ENCODE measurements at places on chromosomes 1 and 21.

DNA sequence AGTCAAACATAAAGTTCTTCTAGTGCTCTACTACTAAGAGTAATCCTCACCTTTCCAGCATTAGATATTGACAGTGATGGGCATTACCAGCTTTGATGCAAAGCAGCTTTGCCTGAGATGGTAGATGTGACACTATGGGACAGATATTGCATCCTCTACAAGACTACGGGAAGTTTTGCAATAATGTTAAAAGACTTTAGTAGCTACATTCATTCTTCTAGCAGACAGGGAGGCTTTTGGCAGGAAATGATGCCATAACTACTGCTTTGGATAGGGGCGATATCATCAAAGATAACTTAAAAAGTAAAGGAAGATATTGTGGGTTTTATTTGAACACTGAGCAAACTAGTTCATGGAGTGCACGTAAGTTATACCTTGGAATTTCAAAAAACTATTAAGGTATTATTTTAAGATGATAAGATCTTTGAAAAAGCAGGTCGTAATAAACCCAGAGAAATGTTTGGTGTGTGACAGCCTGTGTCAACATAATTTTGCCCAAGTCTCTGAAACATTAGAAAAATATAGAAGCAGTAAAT, 368.3 kb upstream of the TMPRSS15 start:
- no peak for DNase-seq

- no peak for DNase-seq
Observed at GRCh38 chr21:28615276-28615675, 377.4 kb downstream of the LTN1 start.

DNA sequence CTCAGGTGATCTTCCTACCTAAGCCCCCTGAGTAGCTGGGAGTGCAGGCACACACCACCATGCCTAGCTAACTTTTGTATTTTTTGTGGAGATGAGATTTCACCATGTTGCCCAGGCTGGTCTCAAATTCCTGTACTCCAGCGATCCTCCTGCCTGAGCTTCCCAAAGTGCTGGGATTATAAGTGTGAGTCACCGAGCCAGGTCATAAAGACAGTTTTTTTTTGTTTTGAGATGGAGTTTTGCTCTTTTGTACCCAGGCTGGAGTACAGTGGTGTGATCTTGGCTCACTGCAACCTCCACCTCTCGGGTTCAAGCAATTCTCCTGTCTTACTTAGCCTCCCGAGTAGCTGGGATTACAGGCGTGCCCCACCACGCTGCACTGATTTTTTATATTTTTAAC, 42.1 kb downstream of the KIF1B start:
- DNase-seq: no peak

DNA sequence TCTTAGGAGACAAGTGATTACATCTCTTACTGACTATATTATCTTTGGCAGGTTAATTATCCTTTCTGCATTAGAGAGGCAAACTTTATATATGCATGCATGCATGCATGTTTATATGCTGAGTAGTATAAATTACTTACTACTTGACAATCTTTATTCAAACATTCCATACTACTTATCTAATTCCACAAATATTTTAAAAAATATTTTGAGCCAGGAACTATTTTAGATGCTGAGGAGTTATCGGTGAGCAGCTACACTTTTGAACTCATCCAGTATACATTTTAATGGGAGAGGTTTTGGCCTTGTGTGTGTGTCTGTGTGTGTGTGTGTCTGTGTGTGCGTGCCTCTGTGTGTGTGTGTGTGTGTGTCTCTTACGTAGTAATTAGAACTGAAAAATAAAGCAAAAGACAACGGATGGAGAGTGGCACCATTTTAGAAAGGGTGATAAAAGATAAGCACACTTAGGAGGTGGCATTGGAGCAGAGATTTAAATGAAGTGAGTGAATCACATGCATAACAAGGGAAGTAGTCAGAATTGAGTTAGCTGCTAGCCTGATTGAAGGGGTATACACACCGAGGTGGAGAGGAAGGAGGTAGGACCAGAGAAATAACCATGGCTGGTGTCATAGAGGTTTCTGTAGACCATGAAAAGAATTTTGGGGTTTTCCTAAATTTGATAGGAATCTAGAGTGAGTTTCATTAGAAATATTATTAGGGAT, 1488.4 kb downstream of the MRPL39 start:
- DNase-seq: no peak

GRCh38 chr1:18766328-18766727, 93.1 kb downstream of the TAS1R2 start:
- no peak for DNase-seq

- DNase-seq: no peak
Observed at GRCh38 chr1:170604065-170604464, 59.9 kb upstream of the PRRX1 start.

- DNase-seq: no peak
Observed at GRCh38 chr1:173802961-173803360, 21.5 kb upstream of the DARS2 start.

GRCh38 chr1:172582889-172583288, 49.9 kb downstream of the SUCO start:
- DNase-seq: no peak

- no peak for DNase-seq
Observed at GRCh38 chr1:63321785-63322113, 618 bp upstream of the FOXD3 start.

GRCh38 chr1:172742599-172743500, 83.9 kb downstream of the FASLG start:
- DNase-seq: peak; percentile 57

DNA sequence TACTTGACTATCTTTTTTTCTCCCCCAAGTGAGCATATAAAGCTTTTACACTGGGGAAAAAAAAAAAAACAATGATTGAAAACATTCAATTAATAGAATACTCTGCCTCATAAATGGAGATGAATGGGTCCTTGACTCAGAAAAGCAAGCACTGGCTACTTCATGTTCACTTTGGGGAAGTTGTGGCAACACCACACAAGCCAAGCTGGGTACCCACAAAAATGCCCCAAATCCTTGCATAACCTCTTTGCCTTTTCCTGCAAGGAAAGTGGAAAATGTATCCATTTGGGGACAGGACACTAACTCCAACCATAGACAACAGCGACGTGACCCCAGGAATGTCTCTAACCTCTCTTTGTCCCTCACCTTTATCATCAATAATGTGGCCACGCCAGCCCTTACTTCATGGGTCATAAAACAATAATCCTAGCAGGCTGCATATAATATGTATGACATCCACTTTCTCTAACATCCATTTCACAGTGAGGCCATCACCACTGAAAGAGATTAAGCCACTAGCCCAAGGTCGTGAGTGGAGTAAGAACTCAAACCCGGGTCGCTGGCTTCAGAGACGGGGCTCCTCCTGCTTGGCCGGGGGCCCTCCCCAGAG, 2.3 kb downstream of the ECE1 start:
- DNase-seq: no peak

DNA sequence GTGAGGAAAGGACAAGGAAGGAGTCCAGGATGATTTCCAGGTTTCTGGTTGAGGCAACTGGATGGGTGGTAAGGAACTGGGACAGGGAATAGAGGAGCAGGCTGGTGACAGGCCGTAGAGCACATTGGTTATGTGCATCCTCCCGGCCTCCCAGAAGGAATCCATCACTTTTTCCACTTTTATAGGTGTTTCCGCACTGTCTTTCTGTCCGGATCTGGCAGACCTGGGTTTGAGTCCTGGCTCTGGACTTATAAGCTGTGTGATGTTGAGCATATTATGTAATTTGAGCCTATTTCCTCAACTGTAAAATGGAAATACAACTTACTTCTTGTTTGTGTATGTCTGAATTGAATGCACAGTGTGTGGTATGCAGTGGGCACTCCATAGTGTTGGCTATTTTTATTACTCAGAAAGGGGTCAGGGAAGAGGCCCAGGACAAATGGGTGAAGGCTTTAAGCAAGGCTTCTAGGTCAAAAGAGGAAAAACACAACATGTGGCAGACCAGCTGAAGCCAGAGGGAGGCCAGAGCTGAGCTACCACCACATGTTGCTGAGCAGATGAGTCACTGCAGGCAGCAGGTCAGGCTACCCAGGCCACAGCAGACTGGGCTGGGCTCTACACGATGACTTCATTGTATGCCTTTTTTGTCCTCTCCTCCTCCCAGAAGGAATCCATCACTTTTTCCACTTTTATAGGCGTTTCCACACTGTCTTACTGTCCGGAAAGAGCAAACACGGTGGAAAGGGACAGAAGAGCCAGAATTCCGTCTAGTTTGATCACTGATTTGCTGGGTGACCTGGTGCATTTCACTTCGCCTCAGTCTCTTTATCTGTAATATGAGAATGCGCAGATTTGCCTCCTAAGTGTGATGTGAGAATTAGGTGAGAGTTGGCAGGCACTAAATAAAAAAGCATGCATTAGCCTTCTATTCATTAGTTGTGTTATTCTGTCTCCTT, 791 bp upstream of the MAST2 start:
- peak; percentile 51 for DNase-seq

DNA sequence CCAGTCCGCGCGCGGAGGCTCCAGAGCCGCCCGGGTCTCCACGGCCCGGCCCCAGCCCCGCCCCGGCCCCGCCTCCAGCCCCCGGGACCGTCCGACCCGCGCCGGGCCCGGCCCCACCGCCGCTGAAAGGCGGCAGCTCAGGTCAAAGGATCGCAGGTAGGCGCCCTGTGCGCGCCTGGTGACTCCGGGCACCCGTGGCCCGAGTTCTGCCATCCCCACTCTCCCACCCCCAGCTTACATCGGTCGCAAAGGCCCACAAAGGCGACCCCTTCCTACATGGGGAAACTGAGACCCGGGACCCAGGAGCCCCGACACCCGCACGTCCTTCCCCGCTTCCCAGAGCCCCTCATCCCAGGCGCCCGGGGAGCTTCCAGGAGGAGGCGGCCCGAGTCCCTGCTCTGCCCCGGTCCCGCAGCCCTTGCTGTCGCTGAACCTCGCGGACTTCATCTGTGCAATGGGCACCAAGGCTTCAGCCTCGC, at the start of gene TMEM200B:
Gene TMEM200B (minus strand): TSS at position 17 of the 479 bp plus-strand sequence. CDS start 2,075 bp downstream, outside the sequence.
- no peak for DNase-seq

- DNase-seq: no peak
Observed at GRCh38 chr1:115430441-115431158, 92.6 kb upstream of the NGF start.
